A549 treated with GW870086 at 1 μM for 4 hours (cell line): ENCODE measurements at places on chromosomes 13 and 19. TPM values are rescaled to one million over a fixed set of nuclear protein-coding genes. Genes with fewer than 3 reads are reported as not detected.

WDR87 gene
- not detected in 5 replicates for total RNA-seq

IL4I1 gene
- total RNA-seq, result 0.51 to 1.4 TPM (median 0.71 TPM) in 5 replicates

ZNF440 gene
- 0.05 to 0.21 TPM (median 0.12 TPM) in 3 of 5 replicates, not detected in the others for total RNA-seq

PSPN gene
- 0.69 to 1.2 TPM (median 1.0 TPM) in 5 replicates for total RNA-seq

CEACAM3 gene
- not detected in 5 replicates for total RNA-seq

ZNF154 gene
- total RNA-seq, result not detected in 5 replicates

WDR88 gene
- total RNA-seq, result not detected in 5 replicates

CEACAM7 gene
- 0.08 to 0.17 TPM in 2 of 5 replicates, not detected in the others for total RNA-seq

ARHGAP45 gene
- total RNA-seq, result 2.8 to 4.7 TPM (median 4.4 TPM) in 5 replicates

TJP3 gene
- total RNA-seq, result 0.49 to 1.3 TPM (median 0.90 TPM) in 5 replicates

DZIP1 gene
- total RNA-seq, result 9.6 to 14.3 TPM (median 12.1 TPM) in 5 replicates

CYP2A6 gene
- total RNA-seq, result not detected in 5 replicates

PEAK3 gene
- 0.05 TPM in 1 of 5 replicates, not detected in the others for total RNA-seq

PVR gene
- total RNA-seq, result 106 to 117 TPM (median 111 TPM) in 5 replicates

ICAM5 gene
- total RNA-seq, result 0.34 to 1.1 TPM (median 0.61 TPM) in 5 replicates
